Urothelium cell line (cell line): ENCODE measurements at places on chromosomes 13 and 19.

GRCh38 chr19:46847528-46847927, 3.1 kb downstream of the AP2S1 start:
- no peak for DNase-seq

DNA sequence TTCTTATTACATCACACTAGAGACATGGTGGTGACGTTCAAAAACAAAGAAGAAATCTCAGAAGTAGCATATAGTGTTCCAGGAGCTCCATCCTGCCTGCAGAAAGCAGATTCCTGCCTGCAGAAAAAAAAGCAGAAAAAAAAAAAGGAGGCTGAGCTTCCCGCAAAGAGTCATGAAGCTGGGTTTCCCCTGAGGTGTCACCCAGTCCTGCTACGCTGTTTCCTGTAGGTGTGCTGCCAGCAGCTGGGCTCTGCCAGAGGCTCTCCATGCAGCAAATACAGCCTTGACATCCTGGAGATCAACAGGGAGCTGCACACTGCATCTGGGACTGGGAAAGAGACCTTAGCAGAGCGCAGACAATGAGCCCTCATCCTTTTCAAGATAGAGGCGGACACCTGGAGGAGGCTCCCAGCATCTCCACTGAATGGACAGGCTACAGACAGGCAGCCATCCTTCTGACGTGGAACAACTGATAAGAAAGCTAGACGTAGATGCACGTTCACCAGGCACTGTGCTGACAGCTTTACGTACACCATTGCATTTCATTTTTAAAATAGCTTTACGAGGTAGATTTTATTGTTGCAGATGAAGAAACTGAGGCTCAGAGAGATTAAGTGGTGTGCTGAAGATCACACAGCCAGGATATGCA, 350.9 kb downstream of the FOXO1 start:
- DNase-seq = no peak

DNA sequence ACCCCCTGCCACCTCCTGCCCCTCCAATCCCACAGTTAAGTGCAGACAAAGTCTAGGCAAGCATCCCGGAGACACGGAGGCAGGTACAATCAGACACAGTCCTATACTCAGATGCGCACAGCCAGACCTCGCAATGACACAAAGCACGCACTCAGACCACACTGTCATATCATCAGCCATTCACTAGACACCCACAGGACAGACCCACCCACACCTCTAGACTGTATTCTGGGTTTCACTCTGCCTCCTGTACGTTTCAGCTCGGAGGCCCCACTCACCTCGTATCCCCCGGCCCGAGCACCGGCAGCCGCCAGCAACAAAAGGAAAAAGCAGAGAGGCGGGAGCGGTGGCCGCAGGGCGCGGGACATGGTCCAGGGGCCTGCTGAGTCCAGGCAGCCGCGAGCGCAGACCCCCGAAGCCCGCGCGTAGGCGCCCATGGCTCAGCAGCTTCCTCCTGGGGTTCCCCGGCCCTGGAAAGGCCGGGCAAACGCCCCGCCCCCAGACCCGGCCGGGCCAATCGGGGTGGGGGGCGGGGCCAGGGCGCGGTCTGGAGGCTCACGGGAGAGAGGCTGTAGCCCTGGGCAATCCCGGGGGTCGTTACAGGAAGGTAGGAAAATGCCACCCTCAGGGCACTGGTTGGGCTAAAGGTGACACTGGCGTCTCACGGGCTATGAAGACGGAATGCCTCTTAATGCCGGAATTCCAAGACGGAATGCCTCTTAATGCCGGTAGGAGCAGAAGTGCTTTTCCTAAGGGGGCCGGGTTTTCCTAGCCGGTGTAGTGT, at the start of the genes MAN2B1 and WDR83:
MAN2B1 (minus strand) TSS at position 478 of the 784 bp plus-strand sequence; CDS start at position 437, 41 bp downstream.
WDR83 (plus strand) TSS at position 543 of the 784 bp plus-strand sequence. CDS start 2,984 bp downstream, outside the sequence.
- peak; percentile 87 for DNase-seq

- no peak for DNase-seq
These were observed 6.3 kb downstream of the CILP2 start for GRCh38 chr19:19544257-19544953.

DNA sequence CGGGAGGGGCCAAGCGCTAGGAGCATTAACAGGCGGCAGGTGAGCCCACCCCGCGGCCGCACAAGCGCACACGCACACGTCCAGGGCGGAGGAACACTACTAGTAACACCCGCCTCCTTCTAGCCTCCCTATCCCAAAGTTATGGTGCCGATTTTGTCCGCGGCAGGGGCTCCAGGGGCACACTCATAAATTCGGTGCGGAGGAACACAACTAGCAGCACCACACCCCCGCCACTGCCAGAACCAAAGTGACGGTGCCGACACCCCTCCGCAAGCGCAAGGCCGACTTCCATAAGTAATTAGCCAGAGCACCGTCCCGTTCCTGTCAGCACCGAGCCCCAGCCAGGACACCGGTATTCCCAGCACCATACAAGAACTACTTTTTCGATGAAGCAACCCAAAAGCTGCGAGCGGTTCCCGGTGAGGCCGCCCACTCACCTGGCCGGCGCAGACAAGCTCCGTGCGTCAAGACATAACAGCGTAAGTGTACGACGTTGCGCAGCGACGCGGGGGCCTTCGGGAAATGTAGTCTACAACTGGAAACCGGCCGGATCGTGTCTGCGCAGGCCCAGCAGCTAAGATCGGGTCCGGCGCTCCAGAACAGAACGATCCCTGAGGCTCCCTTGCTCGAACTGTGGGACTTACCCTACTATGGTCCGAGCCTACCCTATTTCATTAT, at the start of the genes ZNF540 and ZNF571:
ZNF540 (plus strand) TSS at position 573 of the 678 bp plus-strand sequence. CDS start 3,572 bp downstream, outside the sequence.
ZNF571 (minus strand) TSS at position 489 of the 678 bp plus-strand sequence. CDS start 8,116 bp downstream, outside the sequence.
- DNase-seq = peak; percentile 90

- DNase-seq = peak; percentile 18
These were observed 546 bp downstream of the TBC1D4 start for GRCh38 chr13:75481176-75482069.

GRCh38 chr19:18191640-18192062, 1.4 kb upstream of the MPV17L2 start:
- no peak for DNase-seq

GRCh38 chr19:28706693-28707092, 506.3 kb downstream of the UQCRFS1 start:
- DNase-seq = no peak

- no peak for DNase-seq
These were observed 116.9 kb downstream of the KCTD12 start for GRCh38 chr13:76769271-76769791.

DNA sequence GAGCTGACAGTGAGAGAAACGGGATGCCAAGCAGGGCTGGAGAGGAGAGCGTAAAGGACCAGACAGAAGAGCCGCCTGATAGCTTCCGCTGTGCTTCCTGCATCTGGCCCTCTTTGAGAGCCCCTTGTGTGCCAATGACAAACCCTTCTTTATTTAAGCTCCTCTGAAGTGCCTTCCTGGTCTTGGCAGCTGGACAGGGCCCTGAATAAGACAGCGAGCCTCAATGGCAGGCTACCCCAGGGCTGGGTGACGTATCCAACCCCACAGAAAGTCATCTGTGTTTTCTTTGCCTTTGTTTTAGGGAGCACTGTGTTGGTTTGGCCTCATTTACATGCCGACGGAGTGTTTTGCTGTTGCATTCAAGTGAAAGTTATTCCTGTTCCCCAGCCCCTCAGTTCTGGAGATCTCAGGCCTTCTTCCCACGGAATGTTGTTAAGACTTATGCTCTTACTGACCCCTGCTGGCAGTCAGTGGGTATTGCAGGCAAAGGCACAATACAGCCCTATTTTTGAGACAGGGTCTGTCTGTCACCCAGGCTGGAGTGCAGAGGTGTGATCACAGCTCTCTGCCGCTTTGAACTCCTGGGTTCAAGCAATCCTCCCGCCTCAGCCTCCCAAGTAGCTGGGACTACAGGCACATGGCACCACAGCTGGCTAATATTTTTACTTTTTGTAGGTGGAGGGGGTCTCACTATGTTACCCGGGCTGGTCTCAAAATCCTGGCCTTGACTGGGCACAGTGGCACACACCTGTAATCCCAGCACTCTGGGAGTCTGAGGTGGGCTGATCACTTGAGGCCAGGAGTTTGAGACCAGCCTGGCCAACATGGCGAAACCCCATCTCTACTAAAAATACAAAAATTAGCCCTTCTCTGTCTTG, 16.8 kb downstream of the CCL25 start:
- no peak for DNase-seq
